Kasumi-1 (cell line): ENCODE measurements at places on chromosomes 7 and 10.

DNA sequence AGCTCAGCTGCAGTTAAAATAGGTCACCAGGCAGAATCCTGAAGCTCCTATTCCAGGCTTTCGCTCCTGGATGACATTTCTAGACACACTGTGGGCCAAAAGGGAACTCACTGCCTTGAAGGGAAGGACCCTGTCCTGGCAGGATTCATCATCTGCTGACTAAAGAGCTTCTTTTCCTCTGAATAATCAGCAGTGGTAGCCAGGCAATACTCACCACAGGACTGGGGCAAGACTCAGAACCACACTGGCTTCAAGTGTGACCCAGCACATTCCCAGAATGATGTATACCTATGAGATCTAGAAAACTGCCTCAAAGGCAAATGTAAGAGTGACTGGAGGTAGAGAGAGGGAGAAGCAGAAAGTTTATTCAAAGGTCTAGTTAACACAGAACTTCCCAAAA is 29.5 kb upstream of the EBF3 start:
- DNase-seq: no peak

GRCh38 chr7:75977743-75978142 is 16.7 kb downstream of the TMEM120A start:
- DNase-seq: no peak

- no peak for DNase-seq
These were observed 398.8 kb upstream of the KLF6 start for GRCh38 chr10:4183761-4184261.

- no peak for DNase-seq
These were observed 106.6 kb upstream of the DOCK1 start for GRCh38 chr10:126798649-126799048.

DNA sequence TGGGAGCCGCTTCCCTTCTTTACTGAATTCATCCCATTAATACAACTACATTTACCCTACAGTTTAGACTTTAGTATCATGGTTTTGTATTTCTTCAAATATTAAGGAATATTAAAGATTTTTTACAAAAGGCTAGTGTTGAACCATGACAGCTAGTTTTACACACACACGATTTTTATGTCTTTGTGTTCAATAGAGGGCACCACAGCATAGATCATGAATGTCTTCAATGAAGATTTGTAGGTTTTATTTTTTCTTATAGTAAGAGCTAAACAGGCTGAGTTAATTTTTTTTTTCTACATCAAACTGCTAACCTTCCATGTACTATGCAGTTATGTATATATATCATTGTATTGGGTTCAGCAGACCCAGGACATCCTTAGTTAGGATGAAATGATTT is 76.9 kb downstream of the SNX10 start:
- DNase-seq: peak; percentile 47

DNA sequence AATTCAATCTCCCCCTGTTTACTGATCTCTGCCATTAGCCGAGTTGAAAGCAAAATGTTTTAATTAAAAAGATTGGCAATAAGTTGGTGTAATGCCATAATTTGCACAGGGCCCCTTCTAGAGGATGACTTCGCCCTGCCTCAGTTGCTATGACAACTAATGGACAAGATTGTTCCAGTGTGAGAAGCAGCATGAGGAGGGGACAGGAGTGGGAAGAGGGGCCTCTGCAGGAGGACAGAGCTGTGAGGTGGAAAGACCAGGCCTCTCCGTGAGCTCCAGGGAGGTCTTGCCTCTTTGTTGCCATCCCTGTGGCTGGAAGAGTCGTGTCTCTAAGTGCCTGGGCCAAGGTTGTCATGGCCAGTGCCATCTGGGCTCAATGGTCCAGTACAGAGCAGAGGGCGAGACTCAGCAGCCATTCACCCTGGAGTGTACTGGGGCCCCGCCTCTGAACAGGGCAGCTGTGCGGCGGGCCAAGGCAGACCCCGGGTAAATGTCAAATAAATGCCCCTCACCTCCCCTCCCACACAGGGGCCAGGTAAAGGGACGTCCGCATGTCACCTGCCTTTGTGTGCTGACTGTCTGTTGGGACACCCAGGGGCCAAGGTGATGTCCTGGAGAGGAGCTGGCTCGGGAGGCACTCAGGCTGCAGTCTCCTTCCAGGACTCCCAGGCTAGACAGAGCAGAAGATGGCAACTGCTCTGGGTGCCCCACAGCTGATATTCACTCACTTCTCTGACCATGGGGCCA is 97.0 kb upstream of the RET start:
- DNase-seq: no peak

GRCh38 chr7:137772748-137773147 is 74.0 kb downstream of the DGKI start:
- no peak for DNase-seq

DNA sequence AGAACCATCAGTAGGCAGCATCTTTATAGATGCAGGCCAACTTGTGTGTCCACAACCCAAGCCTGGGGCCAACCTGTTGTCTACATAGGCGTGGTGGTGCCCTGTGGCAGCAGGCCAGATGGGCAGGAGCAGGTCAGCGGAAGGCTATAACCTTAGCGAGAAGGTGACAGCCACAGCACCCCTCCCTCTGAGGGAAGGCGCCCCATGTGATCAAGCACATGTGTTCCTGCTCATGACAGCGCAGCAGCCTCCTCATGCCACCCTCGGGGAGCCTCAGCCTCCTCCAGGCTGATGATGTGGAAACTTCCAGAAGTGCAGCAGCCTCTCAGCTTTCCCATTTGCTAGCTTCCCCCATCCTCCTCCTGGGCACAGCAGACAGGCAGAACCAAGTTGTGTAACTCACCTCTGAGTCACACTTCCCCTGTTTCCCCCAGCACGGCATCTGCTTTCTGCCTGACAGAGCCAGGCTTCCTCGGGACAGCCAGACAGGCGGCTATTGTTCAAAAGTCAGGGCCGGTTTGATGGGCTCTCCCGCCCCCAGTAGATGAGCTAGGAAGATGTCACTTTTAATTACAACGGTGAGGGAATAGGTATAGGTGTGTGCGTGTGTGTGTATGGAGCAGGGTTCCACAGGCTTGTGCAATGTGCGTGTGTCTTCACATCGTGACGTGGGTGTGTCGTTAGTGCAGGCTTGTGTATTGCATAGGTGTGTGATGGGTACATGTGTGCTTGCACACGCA is 312.0 kb upstream of the ZMIZ1 start:
- DNase-seq: peak; percentile 99

DNA sequence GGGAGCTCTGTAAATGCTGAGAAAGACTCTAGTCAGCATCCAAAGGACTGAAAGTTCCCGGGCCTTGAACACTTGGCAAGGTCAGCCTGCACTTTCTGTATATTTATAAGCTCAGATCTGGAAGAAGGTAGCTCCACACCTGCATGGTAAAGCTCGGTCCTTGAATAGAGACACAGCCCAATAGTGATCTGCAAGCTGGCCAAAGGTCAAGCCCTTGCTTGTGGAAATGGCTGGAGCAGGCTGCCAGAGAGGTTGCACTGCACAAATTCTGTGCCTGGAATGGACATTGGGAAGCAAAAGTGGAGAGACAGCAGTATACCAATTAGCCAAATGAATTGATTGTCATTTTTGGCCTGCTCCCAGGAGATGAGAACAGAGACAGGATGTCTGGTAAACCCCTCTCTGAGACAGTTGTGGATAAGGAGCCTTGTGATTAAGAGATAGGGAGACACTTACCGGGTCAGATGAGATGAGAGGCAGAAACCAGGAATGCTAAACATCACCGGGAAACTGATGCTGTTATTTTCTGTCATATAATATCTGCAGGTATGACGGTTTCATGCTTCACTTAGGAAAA is 8.0 kb upstream of the FRA10AC1 start:
- no peak for DNase-seq

GRCh38 chr10:47447705-47448104 is 36.2 kb downstream of the ANXA8 start:
- no peak for DNase-seq

GRCh38 chr10:133375357-133376115 is 2.4 kb upstream of the ECHS1 start:
- no peak for DNase-seq

GRCh38 chr10:122503012-122503411 is 41.7 kb downstream of the HTRA1 start:
- no peak for DNase-seq

DNA sequence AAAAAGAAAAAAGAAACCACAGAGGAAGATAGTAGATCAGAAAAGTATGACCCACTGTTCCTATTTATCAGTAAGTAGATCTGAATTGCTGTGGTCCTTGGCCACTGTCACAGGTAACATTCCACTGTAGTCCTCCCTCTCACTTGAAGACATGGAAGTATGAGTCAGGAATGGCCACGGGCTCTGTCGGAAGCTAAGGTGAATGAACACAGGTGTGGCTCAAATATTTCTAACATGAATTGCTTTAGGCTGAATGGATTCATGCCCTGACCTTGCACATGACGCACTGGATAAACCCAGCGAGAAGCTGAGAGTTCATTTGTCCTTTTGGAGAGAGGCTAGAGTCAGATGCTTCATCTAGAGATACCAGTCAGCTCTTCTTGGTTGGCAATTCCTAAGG is 224.5 kb upstream of the SP8 start:
- no peak for DNase-seq

DNA sequence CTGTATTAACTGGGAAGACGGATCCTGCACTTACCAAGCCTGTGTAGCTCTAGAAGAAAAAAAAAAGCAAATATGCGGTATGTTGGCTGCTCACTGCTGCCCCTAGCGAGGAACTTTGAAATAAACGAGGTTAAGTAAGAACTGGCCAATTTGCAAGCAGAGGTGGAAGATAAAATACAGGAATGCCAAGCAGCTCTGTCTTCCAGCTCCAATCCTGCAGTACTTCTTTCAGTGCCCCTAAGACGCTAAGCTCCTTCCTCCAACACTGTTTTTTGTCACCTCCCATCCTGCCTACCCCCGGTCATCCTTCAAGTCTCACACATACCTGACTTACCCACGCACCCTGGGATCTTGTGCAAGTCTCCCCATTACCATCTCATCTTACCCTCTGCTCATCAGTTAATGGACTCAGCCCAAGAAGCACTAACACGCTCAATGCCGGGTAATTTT is 809 bp downstream of the C10orf143 start:
- DNase-seq: peak; percentile 94

- DNase-seq: no peak
These were observed 133.3 kb downstream of the ICA1 start for GRCh38 chr7:8128449-8129317.

DNA sequence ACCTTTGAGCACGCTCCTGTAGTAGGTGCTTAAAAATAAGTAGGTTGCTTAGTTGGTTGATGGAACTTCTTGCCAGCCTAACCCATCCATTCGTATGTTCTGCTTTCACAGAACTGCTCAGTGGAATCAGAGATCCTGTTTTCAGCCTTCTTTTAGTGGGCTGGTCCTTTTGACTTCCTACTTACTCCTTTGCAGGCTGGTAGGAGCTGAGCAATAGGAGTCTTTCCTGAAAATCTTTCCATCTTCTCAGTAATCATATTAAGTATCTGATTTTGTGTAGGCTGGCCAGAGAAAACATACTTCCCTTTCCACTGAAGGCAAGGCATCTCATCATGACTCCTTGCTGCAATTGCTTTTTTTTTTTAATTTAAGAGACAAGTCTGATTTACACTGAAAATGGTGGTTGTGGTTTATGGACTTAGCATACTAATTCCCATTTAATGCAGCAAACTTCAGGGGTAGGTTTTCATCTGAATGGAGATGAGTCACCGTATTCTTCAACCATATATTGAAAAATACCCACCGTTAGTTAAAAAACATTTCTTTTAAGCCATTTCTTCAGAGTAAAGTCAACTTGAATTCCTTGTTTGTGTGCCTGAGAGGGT is 208.0 kb downstream of the ZNF365 start:
- no peak for DNase-seq

- DNase-seq: no peak
These were observed 22.4 kb upstream of the GPR146 start for GRCh38 chr7:1021931-1022330.

GRCh38 chr10:31706464-31707092 is 222.1 kb downstream of the ARHGAP12 start:
- DNase-seq: peak; percentile 55

GRCh38 chr10:126351021-126351420 is 37.3 kb downstream of the ADAM12 start:
- no peak for DNase-seq

DNA sequence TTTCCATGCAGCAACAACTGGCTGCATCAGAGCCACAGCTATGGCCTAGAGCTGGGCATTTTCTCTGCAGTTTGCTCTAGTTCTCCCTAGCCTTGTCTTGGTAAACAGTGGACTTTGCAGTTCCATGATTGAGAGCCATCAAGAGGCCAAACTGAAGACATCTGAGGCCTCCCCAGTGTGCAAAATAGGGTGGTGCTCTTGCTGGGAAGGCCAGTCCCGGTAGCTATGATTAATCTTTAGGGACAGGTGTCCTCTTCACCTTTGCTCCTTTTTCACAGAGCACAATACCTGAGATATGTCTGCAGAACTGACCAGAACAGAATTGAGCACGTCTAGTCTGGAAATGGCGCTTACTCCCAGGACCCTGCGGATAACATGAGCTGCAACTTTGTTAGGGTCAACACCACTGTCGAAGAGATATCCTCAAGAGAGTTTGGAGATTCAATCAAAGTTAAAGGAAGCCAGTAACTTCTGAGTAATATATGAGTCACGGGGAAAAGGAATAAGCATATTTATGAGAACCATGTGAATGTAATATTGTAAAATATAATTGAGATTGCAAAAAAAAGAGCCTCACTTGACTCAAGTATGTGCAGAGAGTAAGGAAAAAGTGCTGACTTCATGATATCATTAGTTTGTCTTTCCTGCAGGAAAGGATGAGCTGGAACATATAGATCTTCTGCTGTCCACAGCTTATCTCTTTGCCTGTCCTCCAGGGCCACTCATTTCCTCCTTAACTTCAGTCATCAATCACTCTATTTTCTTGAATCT is 76.7 kb downstream of the ANK3 start:
- DNase-seq: no peak
